Kidney capillary endothelial cell (primary cell): ENCODE measurements at places on chromosomes 7 and 10.

- DNase-seq: no peak
Measured at GRCh38 chr7:137474540-137475026, 131.1 kb upstream of the PTN start.

- DNase-seq: no peak
Measured at GRCh38 chr10:33815776-33816175, 481.3 kb upstream of the NRP1 start.

DNA sequence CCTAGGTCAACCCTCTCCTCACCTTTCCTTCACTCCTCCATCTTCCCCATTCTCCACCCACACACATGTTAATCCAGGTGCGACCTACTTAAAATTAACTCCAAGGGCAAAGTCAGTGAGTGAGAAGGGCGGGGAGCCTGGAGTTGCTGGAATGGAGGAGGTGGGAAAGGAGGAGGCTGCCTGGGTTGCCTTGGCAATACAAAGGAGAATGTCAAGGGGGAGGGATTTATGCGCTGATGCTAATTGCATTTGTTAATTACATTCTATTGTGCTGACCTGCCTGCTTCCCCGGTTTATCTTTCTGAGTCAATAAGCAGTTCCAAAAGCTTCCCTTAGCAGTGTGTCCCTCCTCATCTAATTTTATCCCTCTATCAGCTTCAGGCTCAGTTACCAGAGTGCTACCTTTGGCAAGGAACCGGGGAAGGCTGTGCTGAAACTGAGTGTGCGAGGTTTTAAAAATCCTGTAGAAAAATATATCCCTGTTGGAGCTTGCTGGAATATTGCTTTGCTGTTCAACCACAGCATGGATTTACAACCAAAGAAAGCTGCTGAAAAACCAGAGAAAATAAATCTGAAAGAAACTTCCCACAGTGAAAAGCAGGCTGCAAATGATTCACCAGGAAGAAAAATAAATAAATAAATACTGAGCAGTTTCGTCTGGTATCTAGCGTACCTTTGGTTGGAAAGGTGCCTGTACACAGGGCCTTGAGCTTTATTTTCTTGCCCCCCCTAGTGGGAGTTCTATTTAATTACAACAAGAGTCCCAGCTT is 113.2 kb upstream of the DGKB start:
- DNase-seq: peak; percentile 52

DNA sequence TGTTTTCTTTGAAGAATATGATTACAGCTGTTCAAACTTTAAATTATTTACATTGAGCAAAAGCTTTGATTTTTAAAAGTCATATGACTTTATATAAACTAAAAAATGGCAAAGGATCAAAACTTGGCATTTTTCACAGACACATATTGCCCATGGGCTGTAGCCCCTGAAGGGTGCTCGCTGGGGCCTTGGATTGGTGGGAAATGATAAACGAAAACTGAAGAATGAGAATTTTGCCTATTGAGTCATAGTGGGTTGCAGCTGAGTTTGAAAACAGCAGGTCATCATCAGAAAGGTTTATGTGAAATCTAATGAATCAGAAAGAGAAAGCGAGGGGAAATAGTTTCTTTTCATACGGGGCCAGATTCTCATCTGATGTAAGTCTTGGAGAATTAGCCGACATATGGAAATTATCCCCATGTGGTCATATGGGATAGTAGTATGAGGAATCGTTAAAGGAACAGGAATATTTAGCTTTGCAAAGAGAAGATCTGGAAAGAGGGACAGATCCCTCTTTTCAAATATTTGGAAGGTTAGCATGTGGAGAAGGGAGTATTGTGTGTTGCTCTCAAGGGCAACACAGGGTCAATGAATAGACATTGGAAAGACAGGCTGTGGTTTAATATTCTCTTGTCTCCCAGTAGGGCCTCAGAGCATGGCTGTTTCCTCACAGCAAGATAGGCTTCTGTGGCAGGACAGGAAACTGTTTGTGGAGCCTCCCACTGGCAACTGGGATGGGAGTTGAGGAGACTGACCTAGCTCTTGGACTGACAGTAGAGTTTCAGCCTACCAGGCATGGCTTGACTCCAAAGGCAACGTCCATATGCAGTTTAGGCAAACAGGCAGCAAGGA is 119.0 kb downstream of the FZD1 start:
- no peak for DNase-seq
